ENCODE measurements at places on chromosomes 11 and 22.
A peak's percentile ranks its signal among the peaks of the same experiment; 100 is the strongest.

- DNase-seq: no peak
Observed at GRCh38 chr11:88250566-88251242, 75.5 kb upstream of the RAB38 start.

- DNase-seq: peak; percentile 10
Observed at GRCh38 chr22:21726650-21727049, 8.9 kb downstream of the YPEL1 start.

- DNase-seq: no peak
Observed at GRCh38 chr11:73193251-73194033, 24.6 kb upstream of the P2RY2 start.

DNA sequence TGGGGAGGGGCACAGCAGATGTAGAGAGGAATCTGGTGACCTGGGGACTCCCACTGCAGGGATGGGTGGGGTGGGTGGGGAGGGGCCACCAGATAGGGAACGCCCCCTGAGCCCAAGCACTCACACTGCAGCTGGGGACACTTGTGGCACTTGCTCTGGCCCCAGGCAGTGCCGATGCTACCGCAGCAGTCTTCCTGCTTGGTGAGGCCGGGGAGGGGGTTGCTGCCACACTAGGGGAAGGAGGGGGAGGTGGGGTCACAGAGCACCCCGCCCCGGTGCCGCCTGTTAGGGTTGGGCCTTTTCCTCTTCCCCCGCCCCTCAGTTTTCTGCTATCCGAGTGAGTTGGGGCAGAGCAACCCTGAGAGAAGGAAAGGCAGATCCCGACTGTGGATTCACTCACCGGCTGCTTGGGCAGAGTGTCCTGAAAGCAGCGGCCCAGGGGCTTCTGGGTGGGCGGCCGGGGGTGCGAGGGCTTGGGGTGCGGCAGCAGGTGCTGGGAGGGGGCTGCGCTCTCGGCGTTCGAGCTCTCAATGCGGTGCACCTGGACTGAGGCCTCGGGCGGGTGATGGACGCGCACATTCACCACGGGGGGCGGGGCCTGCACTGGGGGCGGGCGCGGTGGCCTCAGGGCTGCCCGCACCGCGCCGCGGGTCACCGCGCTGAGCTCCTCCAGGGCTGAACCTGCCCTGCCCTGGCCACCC lies 4.7 kb downstream of the LTBP3 start:
- no peak for DNase-seq

GRCh38 chr22:29459773-29460172 lies 20.2 kb upstream of the NEFH start:
- DNase-seq: no peak

DNA sequence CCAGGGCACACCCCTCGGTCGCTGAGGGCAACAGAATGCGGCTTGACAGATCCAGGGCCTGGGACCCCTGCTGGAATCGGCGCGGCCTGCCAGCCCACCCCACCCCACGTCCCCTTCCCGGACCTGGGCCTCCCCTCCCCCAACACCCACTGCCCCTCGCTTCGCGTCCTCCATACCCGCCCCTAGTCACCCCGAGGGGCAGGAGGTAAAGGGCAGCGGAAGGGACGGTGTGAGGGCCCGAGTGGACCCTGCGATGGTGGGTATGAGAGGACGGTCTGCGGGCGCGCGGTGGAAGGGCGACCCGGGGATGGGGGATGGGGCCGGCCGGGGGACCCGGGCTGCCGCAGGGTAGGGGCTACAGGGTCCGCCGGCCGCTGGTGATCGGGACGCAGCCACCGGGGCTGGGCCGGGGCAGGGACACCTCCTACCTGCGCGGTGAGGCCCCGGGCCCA lies 311 bp downstream of the APBB1 start:
- no peak for DNase-seq

DNA sequence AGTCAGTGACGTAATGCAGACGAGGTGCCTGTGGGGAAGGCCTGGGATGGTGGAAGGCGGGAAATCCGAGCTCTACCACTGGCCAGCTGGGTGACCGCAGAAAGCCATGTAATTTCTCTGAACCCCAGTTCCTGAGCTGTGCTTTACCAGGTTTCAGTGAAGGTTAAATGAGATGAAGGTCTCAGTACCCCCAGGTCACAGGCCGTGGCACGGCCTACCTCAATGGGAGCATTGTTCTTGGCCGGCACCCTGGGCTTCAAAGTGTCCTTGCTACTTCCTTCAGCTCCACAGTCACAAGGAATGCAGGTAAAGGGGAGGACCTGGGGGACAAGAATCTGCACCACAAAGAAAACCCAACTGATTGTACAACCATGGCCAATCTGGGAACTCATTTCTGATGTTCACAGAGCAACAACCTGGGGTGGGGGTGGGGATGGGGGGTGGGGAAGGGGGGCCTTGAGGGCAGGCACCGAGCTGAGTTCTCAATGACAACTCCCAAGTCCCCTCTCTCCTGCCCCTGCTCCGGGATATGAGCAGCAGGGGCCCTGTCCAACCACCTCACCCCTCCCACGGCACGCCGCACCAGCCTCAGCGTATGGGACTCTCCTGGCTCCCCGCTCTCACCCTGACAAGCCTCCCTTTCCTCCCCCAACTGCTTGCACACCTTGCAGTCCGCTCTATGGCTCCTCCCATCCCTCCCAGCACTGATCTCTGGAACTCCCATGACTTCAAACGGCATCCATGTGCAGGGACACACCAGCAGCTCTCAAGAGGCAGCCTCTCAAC lies 59.1 kb upstream of the ARFGAP3 start:
- no peak for DNase-seq

GRCh38 chr11:89015614-89016013 lies 50.2 kb downstream of the GRM5 start:
- no peak for DNase-seq

DNA sequence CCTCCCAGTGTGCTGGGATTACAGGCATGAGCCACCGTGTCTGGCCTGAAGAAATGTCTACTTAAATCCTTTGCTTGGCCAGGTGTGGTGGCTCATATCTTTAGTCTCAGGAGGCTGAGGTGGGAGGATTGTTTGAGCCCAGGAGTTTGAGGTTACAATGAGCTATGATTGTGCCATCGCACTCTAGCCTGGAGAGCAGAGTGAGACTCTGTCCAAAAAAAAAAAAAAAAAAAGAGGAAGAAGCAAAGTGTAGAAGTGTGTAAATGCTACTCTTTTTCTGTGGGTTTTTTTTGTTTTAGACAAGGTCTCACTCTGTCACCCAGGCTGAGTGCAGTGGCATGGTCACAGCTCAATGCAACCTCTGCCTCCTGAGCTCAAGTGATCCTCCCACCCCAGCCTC lies 6.4 kb upstream of the ATG16L2 start:
- DNase-seq: no peak

DNA sequence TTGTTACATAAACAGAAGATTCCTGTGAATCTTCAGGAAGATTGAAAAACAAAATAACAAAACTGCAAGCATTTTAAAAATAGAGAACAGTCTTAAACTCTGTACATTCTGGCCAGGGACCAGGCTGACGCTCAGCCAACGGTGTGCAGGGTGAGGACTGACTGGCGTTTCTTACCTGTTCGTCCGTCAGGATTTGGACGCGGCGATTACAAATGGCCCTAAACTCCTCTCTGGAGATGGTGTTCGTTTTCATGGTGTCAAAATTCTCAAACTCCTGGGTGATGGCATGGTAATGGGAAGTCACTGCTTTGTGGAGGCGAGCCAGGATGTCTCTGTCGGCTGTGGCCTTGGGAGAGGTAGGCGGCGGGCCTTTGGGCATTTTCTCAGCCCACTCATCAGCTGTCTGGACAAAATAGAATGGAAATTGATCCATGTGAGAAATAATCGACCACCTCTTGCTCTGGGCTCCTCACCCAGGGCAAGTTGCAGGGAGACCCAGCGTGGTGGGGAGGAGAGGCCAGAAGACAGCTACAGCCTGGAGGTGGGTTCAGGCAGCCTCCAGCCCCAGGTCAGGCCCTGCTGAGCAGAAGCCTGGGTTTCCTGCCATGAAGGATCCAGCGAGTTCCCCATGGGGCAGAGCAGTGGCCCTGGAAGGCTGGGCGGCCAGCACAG lies 143.0 kb downstream of the MPPED1 start:
- no peak for DNase-seq

DNA sequence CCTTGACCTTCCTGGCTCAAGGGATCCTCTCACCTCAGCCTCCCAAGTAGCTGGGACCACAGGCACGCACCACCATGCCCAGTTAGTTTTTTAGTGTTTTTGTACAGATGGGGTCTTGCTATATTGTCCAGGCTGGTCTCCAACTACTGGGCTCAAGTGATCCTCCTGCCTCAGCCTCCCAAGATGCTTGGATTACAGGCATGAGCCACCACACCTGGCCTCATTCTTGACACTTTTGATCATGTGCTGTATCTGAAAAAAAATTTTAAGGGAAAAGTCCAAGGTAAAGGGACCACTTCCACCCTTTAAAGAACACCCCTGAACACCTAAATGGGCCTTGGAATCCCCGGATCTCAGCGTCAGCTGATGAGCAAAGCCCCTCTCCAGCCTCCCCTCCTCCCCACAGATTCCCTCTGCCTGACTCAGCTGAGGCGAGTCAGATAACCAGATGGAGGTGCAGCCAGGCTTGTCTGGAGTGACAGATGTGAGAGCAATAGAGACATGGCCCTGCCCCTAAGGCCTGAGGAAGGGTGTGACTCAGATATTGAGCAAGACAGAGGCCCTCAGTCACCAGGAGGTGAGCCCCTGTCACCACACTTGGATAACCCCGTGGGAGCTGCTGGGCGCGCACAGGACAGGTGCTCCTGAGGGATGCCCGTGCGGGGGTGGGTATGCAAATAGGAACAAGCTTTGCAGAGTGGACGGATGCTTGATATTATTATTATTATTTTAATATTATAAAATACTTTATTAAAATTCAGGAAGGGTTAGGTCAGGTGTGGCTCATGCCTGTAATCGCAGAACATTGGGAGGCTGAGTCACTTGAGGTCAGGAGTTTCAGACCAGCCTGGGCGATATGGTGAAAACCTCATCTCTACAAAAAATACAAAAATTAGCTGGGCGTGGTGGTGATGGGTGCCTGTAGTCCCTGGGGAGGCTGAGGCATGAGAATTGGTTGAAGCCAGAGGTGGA lies 5.0 kb upstream of the CCDC88B start:
- DNase-seq: no peak

DNA sequence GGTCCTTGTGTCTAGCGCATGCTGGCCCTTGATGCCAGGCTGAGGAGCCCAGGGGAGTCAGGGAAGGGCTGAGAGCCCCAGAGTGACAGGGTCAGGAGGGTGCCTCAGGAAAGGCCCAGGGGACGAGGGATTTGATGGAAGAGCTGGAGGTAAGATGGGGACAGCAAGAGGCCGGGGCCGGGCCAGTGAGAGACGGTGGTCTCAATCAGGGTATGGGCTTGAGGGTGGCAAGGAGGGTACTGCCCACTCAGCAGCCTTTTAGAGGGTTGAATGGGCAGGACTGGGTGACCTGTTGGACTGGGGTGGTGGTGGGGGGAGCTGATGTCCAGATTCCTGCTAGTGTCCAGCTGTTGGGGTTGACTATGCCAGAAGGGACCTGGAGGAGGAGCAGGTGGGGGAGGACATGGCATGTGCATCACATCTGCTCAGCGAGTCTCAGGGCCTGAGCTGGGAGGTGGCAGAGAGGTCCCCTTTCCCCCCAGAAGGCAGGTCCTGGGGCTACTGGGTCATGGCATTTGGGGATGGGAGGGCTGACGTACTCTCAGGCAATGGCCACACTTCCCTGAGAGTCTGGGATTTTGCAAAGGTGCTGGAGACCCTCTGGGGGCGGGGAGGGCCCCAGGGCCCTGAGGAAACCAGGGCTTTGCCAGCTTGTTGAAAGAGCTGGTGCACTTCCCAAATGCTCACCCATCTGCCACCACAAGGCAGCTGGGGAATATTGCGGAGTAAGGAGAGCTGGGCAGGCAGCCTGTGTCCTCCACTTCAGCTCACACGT lies 18.4 kb downstream of the MYO7A start:
- DNase-seq: no peak

- DNase-seq: no peak
Observed at GRCh38 chr11:27696115-27696514, 4.1 kb downstream of the BDNF start.

GRCh38 chr11:7632211-7632610 lies 41.1 kb downstream of the CYB5R2 start:
- DNase-seq: no peak

DNA sequence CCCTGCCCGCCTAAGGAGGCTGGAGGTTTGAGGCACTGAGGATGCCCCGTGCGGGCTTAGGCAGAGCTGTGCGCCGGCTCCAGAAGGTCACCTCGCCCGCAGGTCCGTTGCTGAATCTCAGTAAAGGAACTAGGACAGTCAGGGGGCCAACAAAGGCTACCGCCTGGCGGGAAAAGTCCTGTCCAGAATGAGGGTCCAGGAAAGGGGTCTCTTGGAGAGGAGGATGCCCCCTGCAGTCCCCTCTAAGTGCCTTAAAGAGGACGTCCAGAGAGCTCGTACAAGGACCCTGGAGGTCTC lies 548 bp downstream of the PVALB start:
- no peak for DNase-seq

DNA sequence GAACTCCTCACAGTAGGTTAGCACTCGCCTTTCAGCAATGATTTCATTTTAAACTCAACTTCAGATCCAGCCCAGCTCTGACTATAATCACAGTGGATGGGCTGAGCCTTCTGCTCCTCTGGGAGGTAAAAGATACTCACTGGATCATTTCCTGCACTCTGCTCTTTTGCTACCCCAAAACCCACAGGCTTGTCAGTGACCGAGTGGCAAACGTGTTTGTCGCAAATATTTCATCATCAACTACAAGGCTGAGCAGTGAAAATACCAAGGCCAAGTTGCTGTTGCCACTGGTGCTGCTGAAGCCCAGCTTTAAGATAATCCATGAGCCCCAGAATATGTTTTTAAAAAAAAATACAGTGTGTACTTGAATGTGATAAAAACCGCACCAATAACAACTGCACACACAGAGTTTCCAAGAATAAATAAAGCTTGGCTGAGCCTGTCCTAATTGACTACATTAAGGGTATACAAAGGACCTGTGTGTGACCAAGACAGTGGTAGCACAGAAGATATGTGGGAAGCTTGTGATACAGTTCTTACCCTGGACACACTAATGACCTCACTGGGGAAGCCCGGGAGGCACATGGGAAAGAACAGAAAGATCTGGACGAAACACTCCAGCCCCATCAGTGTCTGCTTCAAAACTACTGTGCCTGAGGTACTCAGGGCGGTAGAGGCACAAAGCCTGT lies 41.3 kb downstream of the ABTB2 start:
- no peak for DNase-seq

DNA sequence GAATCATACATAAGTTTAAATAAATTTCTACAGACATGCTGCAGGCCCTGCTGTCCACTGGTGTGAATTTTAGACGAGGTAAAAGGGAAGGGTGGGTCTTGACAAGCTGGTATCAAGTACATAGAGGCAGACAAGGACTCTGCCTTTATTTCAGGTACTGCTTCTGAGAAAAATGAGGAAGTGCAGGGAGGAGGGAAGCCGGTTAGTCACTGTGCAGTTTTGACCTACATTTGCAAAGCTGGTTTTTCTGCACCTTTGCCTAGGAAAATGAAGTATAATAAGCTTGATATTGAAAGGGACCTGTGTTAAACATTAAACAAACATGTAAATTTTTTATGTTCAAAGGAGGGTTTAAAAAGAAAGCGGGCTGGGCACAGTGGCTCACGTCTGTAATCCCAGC lies 24.6 kb downstream of the TMEM45B start:
- DNase-seq: no peak

- DNase-seq: no peak
Observed at GRCh38 chr11:114684636-114685035, 6.3 kb downstream of the NXPE2 start.

- no peak for DNase-seq
Observed at GRCh38 chr11:123308077-123308476, 113.0 kb upstream of the CLMP start.

GRCh38 chr11:117830674-117831351 lies 6.3 kb upstream of the FXYD2 start:
- DNase-seq: no peak

- no peak for DNase-seq
Observed at GRCh38 chr11:27319072-27319471, 43.9 kb downstream of the CCDC34 start.

GRCh38 chr22:50526834-50527801 lies 1.7 kb upstream of the SCO2 start:
- no peak for DNase-seq
